ENCODE measurements at places on chromosomes 1 and 21.

- peak; percentile 79 for DNase-seq
Measured at GRCh38 chr1:26744075-26744959, 43.4 kb upstream of the PIGV start.

DNA sequence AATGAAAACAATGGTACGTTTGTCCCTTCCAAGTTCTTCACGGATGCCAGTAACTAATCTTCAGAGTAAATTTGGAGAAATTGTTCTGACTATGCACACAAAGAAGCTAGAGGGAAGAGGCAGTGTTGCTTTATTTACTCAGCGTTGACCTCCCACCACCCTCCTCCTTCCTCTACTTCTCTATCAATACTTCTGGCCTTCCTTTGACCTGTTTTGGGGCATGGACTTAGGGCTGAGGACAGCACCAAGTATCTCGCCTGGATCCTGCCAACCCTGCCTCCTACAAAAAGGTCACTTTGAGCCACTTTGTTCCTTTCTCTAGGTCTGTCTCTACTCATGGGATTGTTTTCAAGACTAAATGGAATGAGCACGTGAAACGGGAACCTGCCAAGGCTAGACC, 282.6 kb downstream of the DSCAM start:
- DNase-seq, result no peak

GRCh38 chr1:40806731-40807695, 23.4 kb downstream of the KCNQ4 start:
- DNase-seq, result no peak

DNA sequence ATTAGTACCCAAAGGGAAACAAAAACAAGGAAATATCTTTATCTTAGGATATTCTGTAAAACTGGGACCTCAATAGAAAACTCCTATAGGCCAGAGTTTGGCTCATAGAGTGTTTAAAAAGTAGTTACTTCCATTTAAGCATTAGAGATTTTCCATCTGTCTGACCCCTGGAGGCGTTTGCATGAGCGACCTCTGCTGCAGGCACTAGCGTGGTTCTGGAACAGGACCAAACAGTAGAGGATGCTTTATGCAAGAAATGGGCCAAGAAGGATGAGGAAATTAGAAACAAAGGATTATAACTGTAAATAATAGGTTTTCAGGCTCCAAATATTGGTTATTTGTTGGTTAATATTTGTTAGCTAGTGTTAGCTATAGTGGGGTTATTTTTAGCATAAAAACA, 5.7 kb downstream of the ZBTB40 start:
- no peak for DNase-seq

- no peak for DNase-seq
Measured at GRCh38 chr21:39373634-39374033, 24.7 kb upstream of the HMGN1 start.

DNA sequence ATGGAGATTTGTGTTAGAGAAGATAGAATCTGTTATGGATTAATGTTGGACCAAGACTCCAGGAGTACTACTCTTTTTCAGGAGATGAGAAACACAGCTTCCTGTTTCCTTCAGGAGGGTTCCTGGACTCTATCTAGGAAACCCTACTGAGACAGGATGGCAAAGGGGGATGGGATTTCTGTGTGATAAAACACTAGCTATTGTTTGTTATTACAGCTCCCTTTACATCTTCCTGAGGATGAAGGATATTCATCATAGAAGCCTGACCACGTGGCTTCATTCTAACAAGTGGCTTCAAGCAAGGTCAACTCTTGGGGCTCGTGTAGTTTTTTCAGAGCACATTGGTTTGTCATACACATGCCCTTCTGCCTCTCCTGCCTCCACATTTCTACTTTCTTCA, 33.3 kb downstream of the RGL1 start:
- DNase-seq, result no peak

DNA sequence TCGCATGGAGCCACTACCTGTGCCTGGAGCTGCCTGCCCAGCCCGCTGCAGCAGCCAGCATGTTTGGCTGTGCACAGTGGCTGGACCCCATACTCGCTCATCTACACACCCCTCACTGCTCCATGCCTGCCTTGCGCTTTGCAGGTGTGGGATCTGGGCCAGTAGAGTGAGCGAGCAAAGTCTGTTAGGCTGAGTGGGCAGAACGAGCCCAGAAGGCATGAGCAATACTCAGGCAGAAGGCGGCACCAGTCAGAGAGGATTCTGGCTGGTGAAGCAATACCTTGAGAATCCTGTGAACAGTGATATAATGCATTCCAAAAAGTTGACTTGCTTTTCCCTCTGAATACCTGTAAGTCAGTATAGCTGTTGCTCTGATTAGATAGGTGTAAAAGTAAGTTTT, 816.4 kb downstream of the KCNT2 start:
- no peak for DNase-seq

- no peak for DNase-seq
Measured at GRCh38 chr1:177969109-177969508, 749 bp downstream of the SEC16B start.

DNA sequence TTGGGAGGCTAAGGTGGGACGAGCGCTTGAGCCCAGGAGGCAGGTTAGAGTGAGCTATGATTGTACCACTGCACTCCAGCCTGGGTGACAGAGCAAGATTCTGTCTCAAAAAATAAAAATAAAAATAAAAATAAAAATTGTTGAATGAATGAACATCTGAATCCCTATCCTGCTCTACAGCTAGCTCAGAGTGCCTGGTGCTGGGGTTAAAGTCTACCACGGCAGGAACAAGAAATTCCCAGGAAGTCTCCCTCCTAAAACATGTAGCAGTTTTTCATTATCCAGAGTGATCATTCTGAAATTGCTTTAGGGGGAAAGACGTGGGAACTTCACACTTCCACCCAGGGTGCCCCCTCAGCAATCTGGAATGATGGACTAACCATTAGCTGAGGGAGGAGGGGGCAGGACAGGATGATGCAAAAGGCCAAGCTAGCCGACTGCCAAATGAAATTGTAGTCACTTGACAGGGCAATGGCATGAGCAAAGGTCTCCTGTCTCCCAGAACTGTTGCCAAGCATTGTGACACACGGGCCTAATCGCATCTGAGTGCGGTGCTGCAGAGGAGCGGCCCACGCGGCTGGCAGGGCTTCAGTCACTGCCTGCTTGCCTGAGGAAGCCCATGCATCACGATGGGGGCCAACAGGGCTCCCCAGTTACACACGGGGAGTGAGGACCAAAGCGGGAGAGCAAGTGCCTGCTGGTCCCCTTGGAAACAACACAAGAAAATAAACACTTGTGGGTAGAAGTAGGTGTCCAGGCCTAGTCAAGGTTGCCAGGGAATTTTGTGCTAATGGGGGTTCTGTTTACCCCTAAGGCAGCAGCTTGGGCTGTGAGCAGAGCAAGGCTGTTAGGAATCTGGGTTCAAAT, 85.7 kb downstream of the NENF start:
- DNase-seq, result no peak

- DNase-seq, result no peak
Measured at GRCh38 chr1:162016631-162017030, 7.0 kb downstream of the OLFML2B start.

DNA sequence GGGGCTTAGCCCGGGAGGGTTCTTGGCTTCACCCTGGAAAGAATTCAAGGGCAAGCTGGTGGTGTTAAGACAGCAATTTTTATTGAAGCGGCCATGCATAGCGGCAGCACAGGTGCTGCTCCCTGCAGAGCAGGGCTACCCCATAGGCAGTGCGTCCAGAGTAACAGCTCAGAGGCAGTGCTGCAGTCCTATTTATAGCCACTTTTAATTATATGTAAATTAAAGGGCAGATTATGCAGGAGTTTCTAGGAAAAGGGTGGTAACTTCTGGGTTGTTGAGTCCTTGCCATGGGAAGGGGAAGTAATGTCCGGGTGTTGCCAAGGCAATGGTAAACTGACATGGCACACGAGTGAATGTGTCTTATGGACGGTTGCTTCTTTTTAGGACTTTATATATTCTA, 57.0 kb downstream of the VPS26C start:
- no peak for DNase-seq

DNA sequence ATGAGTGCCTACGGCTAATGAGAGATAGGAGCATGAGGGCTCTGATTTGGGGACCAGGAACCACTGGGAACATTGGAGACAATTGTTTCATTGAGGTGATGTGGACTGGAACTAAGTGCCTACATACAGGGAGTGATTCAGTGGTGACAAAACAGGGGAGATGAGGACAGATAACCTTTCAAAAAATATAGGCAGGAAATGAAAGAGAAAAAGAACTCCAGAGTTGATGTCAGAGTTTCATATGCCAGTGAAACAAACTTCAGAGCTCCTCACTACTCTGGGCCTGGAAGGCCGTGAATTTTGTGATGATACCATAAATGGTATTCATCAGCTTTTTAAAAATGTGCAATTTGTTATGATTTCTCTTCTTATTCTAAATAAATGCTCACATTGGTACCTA, 39.3 kb downstream of the FASLG start:
- no peak for DNase-seq

DNA sequence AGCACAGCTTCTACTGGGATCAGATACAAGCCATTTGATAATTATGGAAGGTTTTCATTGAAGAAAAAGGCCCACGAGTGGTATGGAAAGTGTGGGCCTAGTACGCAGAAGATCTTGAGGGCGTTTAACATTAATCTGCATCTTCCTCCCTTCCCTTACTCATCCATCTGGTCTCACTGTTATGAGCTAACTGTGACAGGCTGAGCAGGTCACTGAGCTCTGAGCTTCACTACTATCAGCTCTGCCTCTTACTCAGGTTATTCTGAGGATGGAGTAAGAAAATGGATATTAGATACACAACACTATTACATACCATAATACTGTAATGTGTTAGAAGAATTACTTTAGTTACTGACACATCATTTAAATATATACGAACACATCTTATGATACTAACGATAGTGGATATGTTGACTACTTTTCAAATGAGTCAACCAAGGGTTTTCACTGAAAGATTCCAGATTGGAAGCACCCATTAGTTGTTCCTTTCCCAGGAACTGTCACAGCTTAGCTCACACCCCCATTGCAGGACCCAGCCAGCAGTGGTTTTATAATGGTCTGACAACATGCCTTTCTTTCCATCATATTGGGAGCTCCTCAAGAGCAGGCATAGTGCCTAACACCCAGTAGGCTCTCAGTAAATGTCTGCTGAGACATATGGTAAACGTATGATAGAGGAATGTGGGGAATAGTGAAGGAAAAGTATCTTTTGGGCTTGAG, 97.8 kb upstream of the C8B start:
- DNase-seq, result no peak

GRCh38 chr1:55288245-55288644, 73.1 kb upstream of the USP24 start:
- no peak for DNase-seq

- DNase-seq, result peak; percentile 40
Measured at GRCh38 chr1:116763787-116764465, 9.7 kb downstream of the CD2 start.

DNA sequence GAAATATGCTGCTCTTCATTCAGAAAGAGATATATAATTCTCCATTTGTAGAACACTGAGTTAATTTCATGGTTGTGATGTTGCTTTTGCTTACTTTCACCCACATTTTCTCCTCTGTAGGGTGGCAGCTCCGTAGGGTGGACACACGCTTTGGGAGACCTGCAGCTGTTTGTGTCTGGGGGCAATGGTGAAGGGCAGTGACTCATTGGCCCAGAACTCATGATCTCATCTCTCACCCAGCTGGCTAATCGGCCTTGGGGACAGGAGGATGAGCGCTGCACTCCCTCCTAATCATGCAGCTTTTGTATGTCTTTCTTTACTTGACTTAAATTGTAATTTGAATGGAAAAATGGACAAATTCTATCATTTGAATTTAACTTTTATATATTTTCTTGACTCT, 9.6 kb downstream of the DISC1 start:
- no peak for DNase-seq

GRCh38 chr1:56939209-56939608, 26.6 kb downstream of the C8B start:
- no peak for DNase-seq

DNA sequence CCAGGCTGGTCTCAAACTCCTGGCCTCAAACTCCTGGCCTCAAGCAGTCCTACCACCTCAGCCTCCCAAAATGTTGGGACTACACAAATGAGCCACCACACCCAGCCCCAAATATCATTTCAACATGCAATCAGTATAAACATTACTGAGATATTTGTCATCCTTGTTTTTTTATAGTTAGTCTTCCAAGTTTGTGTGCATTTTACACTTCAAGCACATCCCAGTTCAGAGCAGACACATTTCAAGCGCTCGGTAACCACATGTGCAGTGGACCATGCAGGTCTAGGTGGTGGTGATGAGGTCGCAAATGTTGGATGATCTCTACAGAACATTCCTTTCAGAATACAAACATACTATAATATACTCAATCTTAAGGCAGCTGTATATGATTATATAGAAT, 23.8 kb upstream of the APP start:
- DNase-seq, result no peak

- DNase-seq, result no peak
Measured at GRCh38 chr1:43318831-43319230, 18.0 kb downstream of the TIE1 start.

GRCh38 chr1:29964718-29965533, 728.6 kb downstream of the PTPRU start:
- DNase-seq, result no peak

DNA sequence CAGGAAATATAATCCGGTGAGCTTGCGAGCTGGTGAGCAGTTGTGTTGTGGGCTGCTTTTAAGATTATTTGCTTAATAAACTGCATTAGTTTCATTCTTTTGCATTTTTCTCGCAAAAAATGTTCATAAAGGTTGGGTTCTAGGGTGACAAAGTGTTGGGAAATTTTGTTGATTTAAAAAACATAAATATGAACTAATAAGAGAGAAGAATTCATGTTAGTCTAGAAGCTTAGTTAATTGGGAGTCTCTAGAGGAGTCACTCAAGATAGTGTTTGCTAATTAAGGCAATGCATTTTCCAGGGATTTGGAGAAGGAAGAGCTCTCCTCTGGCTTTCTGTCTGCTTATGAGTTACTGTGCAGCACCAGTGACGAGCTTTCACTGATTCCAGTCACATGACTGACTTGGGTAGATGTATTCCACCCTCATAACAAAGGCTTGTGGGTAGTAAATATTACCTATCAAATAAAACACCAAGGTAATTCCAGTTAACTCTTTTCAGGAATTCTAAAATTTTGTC, 417.0 kb downstream of the PTBP2 start:
- DNase-seq, result no peak

GRCh38 chr1:150562446-150563339, 13.5 kb downstream of the ADAMTSL4 start:
- DNase-seq, result peak; percentile 57

GRCh38 chr21:34074283-34075090, 1.1 kb downstream of the MRPS6 start:
- no peak for DNase-seq

GRCh38 chr1:159222075-159222865, 17.6 kb downstream of the ACKR1 start:
- DNase-seq, result no peak

DNA sequence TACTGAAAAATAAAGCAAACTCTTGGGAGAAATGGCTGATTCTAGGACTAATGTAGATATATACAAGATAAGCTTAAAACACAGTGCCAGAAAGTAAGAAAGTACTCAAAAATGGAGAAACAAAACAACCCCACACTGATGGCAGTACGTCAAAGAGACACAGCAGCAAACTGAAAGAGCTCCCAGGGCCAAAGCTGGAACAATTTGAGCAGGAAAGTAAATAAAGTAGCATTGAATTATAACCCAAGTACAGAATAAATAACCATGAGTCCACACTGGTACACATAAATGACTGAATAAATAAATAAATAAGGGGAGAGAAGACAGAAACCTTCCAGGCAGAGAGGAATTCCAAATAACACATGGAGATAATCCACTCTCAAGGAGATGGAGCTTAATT, 120.9 kb downstream of the GLUL start:
- no peak for DNase-seq

Data from stimulated activated CD8-positive, alpha-beta memory T cell treated with anti-CD3 and anti-CD28 coated beads, Interleukin-7, amount 100 ng/mL, for 4 hours (primary cell).